ENCODE measurements at places on chromosomes 5 and 9.

DNA sequence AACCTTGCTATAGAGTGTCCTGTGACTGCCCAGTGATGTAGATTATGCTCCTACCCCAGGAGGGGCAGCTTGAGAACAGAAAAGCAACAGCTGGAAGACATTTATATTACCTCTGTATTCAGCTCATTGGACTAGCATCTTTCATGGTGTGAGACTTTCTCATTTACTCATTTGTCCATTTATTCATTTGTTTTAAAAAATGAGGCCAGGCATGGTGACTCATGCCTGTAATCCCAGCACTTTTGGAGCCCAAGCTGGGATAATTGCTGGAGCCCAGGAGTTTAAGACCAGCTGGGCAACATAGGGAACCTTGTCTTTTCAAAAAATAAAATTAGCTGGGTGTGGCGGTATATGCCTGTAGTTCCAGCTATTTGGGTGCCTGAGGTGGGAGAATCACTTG is 130.0 kb upstream of the LHFPL2 start:
- DNase-seq, result no peak

DNA sequence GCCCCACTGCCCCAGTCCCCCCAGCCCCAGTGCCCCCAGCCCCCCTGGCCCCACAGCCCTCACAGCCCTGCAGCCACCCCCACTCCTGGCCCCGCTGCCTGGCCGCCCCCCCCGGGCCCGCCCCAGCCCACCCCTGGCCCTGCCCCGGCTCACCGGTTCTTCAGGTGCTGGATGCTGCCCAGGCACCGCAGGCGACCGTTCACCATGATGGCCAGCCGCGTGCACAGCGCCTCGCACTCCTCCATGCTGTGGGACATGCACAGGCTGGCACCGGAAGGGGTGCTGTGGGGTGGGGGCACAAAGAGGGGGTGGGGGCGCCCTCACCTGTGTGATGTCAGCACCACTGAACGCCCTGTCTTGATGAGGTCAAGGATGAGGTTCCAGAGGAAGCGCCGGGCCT is 12.8 kb upstream of the CLIC3 start:
- DNase-seq, result no peak

GRCh38 chr9:131629226-131629500 is 83.8 kb downstream of the PRRT1B start:
- DNase-seq, result no peak

DNA sequence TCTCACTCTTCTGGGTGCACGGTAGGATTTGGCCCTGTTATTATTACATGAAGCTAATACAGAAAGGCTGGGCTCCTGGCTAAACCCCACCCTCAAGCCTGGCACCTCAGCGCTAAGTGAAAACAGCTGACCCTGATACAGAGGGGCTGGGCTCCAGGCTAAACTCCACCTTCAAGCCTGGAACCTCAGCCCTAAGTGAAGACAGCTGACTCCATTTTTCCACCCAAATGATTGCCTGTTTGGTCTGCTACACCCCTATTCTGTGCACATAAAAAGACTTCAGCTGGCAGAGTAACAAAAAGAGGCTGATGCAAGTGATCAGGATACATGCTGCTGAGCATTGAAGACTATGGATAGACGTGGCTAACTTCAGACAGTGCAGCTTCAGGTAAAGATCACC is 148.4 kb upstream of the CLINT1 start:
- DNase-seq, result no peak

GRCh38 chr5:2172471-2172870 is 289.7 kb upstream of the IRX4 start:
- DNase-seq, result peak; percentile 85

DNA sequence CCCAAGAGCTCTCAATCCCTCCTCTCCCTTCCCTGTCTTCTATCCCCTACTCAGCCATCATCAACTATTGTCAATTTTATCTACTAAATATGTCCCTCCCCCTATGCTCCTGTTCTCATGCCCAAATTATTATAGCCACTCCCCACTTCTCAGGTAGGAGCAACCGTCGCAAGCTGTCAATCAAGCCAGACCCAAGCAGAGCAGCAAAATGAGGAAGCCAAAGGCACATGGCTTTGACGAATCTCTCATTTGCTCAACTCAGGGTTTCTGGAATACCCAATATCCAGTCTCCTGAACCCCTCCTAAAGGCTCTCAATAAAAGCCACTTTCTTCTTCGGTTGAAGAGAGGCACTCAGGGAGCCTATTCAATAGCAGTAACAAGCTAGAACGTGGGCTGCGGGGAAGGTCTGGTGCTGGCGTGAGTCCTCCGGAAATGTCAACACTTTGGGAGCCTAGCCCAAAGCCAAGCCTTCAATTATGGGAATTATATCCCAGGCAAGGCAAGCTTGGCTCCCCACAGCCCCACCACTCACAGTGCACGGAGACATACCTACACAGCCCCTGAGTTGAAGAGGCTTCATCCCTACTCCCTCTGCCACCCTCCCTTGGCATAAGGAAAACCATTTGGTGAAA is 47.7 kb downstream of the SIL1 start:
- no peak for DNase-seq

- DNase-seq, result peak; percentile 16
These were observed 106.6 kb downstream of the SIL1 start for GRCh38 chr5:139091439-139092156.

GRCh38 chr5:120463991-120464626 is at the start of gene PRR16:
Gene PRR16, plus strand, starts transcription at chr5:120464300.
- DNase-seq, result no peak

GRCh38 chr5:53373451-53374158 is 106.8 kb upstream of the FST start:
- DNase-seq, result no peak

GRCh38 chr5:170917113-170917512 is 55.3 kb downstream of the RANBP17 start:
- DNase-seq, result no peak

GRCh38 chr9:113177251-113177650 is 26.4 kb downstream of the SLC31A2 start:
- no peak for DNase-seq

GRCh38 chr5:77306531-77306930 is 96.1 kb downstream of the PDE8B start:
- DNase-seq, result no peak

DNA sequence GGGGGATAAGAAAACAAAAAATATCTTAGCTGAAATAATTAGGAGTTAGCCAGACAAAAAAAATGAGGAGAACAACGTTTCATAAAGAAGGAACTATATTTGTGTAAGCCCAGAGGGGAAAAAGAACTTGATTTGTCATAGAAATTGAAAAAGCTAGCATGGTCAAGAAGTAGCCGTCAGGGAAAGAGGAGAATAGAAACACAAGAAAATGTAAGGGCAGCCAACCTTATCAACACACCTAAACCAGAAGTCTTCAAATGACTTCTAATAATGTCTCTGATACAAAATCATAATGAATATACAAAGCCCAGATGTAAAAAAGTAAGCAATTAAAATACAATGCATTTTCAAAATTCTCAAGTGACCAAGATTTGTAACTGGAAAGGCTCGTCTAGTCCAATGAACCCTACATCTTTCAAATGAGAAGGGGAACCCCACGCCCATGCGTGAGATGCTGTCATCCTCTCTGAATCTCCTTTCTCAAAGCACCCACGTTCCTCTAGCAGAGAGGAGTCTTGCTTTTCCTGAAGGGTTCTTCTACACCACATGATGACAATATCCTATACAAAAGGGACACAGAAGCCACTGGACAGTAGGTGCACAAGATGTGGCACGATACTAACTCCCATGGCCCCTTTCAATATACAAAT is 103.7 kb downstream of the ARL15 start:
- DNase-seq, result no peak

DNA sequence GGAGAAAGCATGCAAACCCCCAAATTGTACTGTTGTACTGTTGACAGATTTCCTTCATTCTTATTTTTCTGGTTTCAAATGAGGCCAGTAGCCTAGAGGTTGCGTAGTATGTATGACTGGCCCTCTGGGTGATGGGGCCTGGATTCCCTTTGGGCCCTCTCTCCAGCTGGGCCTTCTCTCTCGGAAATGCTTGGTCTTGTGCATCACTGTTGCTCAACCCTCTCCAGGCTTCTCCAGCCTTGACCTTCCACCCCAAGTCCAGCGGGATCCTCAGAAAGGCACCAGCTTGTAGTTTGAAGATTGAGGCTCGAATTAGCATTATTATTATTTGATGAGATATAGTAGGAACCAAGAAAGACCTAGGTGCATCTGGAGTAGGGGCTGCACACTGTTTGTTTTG is 87.0 kb downstream of the ANGPTL2 start:
- no peak for DNase-seq

GRCh38 chr5:142897328-142897727 is 127.2 kb downstream of the ARHGAP26 start:
- no peak for DNase-seq

DNA sequence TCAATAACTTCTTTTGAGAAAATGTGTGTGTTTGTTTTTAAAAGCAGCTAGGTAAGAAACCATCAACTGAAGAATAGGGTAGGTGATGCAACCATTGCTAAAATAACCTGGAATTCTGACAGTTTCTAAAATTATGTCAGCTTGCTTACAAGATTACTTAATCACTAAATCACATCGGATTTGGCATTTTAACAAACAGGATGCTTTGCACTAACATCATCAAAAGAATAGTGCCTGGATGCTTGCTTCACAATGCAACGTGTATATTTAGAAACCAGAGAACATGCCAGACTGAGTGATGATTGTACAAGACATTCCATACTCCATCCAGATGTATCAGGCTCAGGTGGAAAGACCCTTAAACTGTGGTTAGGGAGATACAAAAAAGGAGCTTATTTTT is 43.9 kb downstream of the PAM start:
- DNase-seq, result no peak

- DNase-seq, result no peak
These were observed 12.9 kb downstream of the TJP2 start for GRCh38 chr9:69186841-69187611.

GRCh38 chr9:21414220-21414940 is 5.5 kb downstream of the IFNA8 start:
- no peak for DNase-seq

DNA sequence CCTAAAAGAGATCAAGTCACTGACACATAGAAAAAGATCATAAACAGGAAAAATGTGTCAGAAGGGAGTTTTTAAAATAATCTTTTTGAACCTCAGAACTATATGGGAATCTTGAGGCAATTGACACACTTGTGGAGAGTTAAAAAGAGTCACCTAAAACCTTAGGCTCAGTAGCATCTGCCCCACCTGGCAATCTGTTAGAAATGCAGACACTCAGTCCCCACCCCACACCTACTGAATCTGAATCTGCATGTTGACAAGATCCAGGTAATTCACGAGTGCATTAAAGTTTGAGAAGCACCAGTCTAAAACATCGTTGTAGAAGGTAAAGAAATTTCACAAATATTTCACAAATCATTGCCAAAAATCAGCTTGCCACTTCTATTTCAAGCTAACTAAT is 388.3 kb downstream of the NR2F1-AS1 start:
- DNase-seq, result no peak

DNA sequence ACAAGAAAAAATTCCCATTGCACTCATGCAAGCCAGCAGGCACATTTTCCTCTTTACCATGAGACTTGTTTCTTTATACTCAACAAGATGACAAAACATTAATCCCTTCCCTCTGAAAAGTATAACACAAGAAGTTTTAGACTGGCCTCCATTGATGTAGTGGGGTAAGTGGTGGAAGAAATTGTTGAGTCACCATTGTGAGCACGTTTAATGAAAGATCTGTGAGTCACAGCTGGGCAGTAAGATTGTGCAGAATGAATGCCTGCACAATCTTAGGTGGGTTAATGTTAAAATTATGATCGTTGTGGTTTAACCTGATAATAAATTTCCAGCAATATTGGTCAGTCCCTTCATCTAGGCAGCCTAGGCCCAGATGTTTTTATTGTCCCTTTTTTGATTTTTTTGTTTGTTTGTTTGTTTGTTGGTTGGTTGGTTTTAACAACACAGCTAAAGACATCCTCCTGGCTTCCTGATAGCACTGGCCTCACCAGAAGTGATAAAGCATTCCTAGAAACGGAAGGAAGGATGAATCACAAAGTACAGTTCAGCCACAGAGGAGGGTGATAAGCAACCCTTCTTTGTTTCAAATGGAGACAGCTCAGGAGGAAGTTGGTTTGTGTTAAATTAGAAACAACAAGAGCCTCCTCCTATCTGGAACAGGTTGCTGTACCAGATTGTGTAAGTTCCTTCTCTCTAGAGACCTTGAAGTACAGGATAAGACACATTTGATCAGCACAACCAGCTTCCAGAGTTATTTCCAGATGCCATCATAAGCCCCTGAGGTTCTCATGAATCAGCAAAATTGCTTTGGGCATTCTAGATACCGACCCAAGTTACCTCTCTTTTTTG is 40.3 kb downstream of the SLC24A2 start:
- no peak for DNase-seq

DNA sequence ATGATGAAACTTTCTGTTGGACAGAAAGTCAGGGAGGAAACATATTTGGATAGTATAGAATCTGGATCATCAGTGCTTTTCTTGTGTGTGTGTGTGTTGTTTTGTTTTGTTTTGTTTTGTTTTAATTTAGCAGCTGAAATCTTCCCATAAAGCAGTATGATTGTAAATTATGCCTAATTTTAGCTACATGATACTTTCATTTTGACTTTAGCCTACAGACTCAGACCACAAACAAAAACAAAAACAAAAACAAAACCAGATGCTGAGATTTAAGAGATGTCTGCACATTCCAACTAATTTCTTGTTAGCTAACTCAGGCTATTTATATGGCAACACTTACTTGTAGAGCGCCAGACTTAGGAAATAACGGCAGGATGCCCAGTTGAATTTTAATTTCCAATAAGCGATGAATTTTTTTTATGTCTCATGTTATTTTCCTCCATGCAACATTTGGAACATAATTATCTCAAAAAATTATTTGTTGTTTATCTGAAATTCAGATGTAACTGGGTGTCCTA is 119.5 kb upstream of the TRPC7 start:
- no peak for DNase-seq

DNA sequence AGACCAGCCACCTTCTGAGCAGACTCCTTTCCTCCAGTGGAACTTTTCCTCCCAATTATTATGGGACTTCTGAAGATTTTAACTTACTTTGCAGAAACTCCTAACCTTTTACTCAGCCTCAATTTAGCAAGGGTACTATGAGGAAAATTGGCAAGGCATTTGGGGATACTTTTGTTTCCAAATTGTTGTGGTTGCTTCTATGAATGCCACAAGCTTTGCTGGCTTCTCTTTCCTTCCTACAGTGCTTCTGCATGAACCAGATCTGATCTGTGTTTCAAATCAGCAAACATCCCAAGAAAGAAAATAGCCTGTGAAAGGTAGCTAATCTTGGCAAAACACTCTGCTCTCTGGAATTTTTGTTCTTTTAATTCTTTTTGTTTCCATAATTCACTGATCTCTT is 57.3 kb upstream of the TAF11L2 start:
- no peak for DNase-seq

- DNase-seq, result no peak
These were observed 202.2 kb upstream of the RPS23 start for GRCh38 chr5:82480331-82480730.

DNA sequence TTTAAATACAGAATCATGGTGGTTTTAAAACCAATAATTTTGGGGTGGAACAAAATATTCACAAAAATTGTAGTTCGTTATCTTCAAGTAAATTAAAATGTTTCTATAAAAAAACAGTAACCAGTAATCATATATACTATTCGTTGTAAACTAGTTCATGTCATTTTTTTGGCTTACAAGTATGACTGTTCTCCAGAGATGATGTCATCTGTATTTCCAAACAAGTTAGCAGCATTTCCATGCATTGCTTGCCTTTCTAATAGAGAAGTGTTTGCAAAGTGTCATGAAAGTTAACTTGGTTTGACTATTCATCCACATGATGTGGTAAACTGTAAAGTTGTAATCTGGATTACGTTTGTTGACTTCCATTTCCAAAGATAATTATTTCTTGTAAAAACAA is 717.9 kb upstream of the ADAMTS16 start:
- no peak for DNase-seq
